ENCODE measurements at places on chromosomes 1 and 21. TPM values are rescaled to one million over a fixed set of nuclear protein-coding genes. Genes with fewer than 3 reads are reported as not detected.

- no peak for DNase-seq
Observed at GRCh38 chr1:236059011-236059410, 5.9 kb downstream of the NID1 start.

DNA sequence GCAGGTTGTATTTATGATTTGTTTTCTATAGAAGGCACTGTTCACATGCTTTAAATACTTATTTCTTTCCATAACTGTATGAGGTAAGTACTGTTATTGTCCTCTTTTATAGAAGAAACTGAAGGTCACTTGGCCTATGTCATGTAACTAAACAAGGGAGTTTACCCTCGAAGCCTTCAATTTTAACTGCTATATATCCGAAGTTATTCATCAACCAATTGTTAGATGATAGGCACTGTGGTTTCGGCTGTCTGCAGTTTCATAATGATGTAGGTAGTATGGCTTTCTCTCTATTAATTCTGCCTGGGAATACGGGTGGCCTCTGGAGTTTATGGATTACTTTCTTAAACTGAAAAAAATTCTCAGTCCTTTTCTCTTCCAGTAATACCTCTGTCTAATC, 413.3 kb upstream of the ADGRL2 start:
- no peak for DNase-seq

Gene C1QA
- total RNA-seq, result not detected

DNA sequence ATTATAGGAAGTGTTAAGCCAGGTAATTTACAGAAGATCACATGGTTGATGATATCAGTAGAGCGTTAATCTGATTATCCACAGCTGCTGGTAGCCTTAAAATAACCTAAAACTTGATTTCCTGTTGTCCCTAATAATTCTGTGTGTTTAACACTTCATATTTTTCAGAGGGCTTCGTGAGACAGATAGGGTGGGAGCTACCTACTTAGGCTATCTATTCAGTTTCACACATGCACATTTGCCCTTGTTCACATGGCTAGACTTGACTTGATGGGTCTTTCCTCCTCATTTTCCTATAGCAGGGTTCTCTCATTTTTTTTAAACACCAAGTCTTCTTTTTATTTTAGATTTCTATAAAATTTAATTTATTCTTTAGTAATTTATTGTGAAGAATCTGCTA, 11.0 kb downstream of the BACH1 start:
- no peak for DNase-seq

DNA sequence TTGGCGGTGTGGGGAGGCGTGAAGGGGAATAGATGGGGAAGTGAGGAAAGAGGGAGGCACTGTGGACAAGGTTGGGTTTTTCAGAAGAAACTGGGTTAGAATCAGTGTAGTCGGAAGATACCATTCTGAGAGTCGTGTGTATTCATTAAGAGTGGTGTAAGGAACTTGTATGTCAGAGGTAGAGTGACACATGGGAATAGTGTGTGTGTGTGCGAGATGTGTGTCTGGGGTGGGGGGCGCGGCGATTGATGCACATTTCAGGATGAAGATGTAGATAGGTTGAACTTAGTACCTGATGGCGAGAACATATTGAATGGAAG, 878 bp downstream of the SMG7 start:
- DNase-seq, result no peak

DNA sequence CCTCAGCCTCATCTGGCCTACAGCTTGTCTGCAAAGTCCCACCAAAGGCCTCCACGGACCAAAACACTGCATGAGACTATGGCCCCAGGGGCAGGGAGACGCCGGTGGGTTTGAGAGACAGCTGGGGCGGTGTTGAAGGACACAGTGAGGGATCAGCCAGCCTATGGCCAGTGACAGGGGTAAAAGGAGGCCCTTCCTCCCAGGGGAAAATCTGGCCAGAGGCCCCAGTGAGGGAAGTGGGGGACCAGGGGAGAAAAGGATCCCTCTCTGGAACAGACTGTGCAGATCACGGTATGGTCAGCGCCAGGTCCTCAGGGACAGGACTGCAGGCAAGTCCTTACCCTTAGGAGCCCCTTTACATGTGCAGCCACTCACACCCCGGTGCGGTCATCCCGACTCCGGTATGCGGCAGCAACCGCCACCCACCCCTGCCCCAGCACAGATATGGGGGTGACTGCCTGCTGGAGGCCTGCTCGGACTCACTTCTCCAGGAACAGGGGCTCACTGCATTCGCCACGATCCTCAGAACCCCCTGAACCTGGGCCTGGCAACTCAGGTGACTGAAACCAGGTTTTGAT, 1.3 kb downstream of the CERS2 start:
- DNase-seq, result peak; percentile 70

DNA sequence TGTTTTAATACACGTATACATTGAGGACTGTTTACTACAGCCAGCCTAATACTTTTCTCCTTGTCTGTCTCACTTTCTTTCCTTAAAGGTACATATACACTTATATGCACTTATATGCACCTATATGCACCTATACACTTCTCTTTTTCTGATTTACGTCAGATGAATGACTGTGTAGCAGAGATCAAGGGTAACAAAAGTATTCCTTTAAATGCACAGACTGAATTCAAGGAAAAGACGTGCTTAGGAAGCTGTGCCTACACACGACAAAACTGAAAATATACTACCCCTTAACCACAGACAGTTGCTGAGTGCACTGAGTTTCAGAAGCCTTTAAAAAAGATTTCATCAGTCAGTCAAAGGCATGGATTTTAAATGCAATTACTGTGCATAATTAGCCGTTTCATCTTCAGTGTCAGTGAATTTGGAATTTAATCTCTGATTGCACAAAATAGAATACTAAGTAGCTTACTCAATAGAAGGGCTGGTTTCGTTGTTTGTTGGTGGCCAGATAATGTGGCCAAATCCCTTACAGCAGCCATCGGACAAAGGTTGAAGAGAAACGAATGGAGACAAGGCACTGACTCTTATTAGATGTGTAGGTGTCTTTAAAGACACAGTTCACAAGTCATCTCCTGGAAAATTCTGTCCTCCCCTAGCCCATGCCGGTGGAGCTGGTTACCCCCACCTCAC, 38.3 kb upstream of the TARBP1 start:
- DNase-seq, result no peak

- no peak for DNase-seq
Observed at GRCh38 chr1:231951374-231951773, 324.8 kb downstream of the DISC1 start.

Gene PLA2G2A
- total RNA-seq, result 0.50 TPM

DNA sequence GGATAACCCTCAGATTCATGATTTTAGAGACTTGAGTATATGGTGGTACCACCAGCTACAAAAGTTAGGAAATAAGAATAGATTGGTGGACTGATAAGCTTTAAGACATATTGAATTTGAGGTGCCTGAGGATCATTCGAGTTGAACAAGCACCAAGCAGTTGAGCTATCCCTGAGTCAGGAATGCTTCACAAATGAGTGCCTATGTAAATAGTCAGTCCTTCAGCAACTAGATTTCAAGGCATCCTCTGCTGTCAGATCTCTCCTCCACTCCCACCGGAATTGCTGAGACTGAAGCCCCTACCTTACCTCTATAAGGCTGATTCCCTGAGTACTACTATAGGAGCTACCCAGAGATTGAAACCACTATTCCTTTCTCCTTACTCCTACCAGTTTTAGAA, 7.1 kb downstream of the BTF3L4 start:
- no peak for DNase-seq

DNA sequence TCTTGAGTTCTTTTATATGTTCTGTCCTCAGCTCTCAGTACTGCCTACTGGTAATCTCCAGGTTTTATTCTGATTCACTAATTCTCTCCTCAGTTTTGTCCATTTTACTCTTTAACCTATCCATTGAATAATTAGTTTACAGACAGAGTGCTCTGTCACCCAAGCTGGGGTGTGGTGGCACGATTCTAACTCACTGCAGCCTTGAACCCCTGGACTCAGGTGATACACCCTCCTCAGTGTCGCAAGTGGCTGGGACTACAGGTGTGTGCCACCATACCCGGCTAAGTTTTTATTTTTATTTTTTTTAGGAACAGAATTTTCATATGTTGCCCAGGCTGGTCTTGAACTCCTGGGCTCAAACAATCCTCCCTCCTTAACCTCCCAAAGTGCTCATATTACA, 14.0 kb downstream of the RAB4A start:
- no peak for DNase-seq

Gene ZYG11A
- 0.96 TPM for total RNA-seq

Gene S100A7A
- total RNA-seq, result not detected

- DNase-seq, result no peak
Observed at GRCh38 chr1:19644395-19644680, 227 bp downstream of the NBL1 start.

- no peak for DNase-seq
Observed at GRCh38 chr1:7177021-7177420, 391.8 kb downstream of the CAMTA1 start.

Gene CFAP107
- not detected for total RNA-seq

Gene MYOG
- total RNA-seq, result not detected

- no peak for DNase-seq
Observed at GRCh38 chr1:63976006-63976405, 202.2 kb downstream of the ROR1 start.

DNA sequence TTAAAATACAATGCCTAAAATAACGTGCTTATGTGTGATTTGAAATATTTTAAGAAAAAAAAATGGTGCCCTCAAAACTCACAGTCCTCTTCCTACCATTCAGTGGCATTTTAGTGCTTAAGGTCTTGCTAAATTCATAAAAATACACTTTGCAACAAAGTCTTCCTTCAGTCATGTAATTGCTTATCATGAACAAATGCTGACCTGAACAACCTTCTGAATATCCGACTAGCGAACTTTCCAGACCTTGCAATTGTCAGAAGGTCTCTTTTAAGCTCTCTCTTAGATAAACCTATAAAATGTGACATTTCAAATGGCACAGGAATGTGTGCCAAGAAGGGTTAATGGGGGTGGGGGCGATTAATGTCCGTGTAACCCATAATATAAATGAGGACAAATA, 858 bp downstream of the BRINP3 start:
- DNase-seq, result no peak

DNA sequence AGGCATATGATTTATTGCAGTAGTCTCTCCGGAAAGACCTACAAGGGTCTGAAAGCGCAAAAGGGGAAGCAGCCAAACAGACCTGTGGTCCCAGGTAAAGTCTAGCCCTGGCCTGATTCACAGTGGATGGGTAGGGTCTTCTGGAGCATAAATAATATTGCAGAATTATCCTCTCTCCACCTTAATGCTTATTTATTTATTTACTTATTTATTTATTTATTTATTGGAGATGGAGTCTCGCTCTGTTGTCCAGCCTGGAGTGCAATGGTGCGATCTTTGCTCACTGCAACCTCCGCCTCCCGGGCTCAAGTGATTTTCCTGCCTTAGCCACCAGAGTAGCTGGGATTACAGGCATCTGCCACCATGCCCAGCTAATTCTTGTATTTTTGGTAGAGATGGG, 11.8 kb upstream of the KLHDC8A start:
- peak; percentile 16 for DNase-seq

All from endodermal cell (in vitro differentiated cells).